ENCODE measurements at places on chromosomes 1 and 21.

- DNase-seq = no peak
These were observed 35.5 kb upstream of the SLC19A2 start for GRCh38 chr1:169521226-169521625.

- no peak for DNase-seq
These were observed 483.2 kb upstream of the PTBP2 start for GRCh38 chr1:96238426-96238825.

- no peak for DNase-seq
These were observed 381.6 kb downstream of the DSCAM start for GRCh38 chr21:40465382-40465781.

DNA sequence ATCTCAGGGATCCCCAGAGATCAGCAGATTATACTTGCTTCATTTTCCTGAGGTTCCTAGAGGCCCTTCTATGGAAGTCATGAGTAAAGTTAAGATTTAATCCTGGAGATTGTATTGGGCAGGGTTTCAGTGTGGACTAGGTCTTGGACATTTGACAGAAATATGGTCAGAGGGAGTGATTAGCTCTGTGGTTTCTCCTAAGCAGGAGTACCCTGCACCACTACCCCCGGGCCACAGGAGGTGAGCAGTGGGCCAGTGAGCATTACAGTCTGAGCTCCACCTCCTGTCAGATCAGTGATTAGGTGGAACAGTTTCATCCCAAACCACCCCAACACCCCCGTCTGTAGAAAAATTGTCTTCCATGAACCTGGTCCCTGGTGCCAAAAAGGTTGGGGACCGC lies 43.2 kb downstream of the PHACTR4 start:
- no peak for DNase-seq

- DNase-seq = no peak
These were observed 543.5 kb downstream of the LMO4 start for GRCh38 chr1:87872189-87872588.

DNA sequence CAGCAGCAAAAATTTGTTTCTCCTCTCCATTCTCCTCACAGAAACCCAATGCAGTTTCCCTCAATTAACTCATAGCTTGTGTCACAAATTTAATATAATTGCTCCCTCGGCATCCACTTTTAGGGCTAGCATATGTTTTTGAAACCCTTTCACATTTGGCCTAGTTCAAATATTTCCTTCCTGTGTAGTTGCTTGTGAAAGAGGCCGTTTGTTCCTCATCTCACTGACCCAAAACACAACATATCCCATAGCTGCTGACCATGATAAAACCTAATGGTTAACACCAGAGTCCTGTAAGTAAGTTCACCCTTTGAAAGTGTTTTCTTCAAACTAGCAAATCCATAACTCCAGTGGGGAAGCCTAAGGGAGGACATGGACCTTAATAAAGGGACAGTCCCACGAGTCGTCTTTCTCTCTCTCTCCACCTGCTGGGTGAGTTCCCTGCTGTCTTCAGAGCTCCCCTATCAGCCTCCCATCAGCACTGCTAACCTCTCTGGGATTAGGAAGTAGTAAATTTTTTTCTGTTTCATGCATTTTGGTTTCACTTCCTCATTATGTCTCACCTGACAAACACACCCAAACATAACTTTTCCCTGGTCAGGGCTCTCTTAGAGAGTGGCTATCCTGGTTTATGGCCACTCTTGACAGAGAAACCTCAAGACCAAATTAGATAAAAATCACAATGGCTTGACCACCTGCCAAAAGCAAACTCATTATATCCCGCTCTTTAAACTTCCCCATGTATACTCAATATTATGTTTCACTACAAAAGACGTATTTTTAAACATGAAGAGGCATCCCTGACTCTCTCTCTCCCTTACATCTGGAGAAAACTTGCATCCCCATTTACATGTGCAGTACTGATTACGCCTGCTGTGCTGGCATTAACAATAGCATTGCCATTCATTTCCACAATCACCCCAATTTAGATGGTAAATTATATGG lies 177.7 kb upstream of the HP1BP3 start:
- no peak for DNase-seq

- no peak for DNase-seq
These were observed 55.1 kb downstream of the RBM11 start for GRCh38 chr21:14271053-14271452.

GRCh38 chr1:59442492-59442891 lies 145.6 kb downstream of the FGGY start:
- DNase-seq = no peak
